ENCODE measurements at places on chromosomes 3 and 15.

- no peak for DNase-seq
These were observed 117.2 kb upstream of the KCNMB2 start for GRCh38 chr3:178419071-178419470.

DNA sequence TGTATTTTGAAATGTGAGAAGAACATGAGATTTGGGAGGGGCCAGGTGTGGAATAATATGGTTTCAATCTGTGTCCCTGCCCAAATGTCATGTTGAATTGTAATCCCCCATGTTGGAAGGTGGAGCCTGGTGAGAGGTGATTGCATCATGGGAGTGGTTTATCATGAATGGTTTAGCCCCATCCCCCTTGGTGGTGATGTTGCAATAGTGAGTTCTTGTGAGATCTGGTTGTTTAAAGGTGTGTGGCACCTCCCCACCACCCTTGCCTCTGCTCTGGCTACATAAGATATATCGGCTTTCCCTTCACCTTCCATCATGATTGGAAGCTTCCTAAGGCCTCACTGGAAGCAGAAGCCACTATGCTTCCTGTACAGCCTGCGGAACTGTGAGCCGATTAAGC, 23.9 kb upstream of the TMEM108 start:
- no peak for DNase-seq

- no peak for DNase-seq
These were observed 143.6 kb upstream of the GOLIM4 start for GRCh38 chr3:168239287-168239686.

DNA sequence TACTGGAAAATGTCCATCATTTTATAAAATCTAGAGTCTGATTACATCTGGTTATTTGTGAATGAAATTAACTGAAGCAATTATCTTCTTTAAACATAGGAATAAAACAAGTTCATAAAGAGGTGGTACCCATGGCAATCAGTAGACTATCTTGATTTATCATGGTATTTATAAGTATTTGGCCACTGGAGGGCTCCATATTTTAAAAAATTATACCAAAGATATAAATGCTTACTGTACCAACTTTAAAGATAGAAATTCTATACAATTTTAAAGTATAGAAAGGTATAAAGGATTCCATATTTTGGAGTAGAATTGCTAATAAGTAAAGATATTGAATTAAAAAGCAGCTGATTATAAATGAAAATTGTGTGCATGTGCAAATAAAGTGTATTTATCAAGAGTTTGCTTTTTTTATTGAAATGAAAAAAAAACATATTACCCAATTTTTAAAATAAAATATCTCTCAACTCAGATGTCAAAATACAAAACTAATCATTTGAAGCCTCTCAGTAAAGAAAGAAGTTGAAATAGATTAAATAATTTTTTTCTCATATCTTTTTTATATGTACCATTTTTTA, 105.3 kb downstream of the BBX start:
- DNase-seq, result no peak

DNA sequence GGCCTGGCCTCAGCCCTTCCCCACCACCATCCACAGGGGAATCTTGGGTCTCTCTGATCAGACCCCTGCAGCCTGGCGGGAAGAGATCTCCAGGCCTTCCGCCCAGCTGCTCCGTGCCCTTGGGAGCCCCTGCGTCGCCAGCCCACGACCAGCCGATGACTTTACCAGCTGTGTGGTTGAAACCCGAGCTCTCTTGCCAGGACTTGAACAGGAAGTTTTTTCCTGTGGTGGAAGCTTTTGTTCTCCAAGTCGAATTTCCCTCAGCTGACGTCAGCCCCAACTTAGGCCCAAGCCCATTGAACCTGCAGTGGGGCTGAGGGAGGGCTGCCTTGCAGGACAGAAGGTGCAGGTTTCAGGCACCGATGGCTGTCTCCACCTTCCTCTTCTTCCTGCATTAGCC, 51.7 kb upstream of the SMAD3 start:
- DNase-seq, result no peak

GRCh38 chr15:25718169-25718536, 145.0 kb downstream of the ATP10A start:
- DNase-seq, result no peak

DNA sequence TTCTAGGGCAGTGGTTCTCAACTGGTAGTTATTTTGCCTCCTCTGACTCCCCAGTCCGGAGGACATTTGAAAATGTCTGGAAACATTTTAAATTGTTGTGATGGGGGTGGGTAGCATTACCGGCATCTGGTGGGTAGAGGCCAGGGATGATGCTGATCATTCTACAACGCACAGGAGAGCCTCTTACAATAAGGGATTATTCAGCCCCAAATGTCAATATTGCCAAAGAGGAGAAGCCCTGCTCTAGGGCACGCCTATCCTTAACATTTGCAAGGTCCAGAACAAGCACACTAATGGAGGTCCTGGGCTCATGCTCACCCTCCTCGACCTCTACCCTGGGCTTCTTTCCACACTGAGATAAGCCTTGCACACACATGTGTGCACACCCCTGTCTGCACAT, 106.4 kb downstream of the MINAR1 start:
- no peak for DNase-seq

GRCh38 chr15:56815247-56815646, 81.9 kb upstream of the ZNF280D start:
- DNase-seq, result no peak

DNA sequence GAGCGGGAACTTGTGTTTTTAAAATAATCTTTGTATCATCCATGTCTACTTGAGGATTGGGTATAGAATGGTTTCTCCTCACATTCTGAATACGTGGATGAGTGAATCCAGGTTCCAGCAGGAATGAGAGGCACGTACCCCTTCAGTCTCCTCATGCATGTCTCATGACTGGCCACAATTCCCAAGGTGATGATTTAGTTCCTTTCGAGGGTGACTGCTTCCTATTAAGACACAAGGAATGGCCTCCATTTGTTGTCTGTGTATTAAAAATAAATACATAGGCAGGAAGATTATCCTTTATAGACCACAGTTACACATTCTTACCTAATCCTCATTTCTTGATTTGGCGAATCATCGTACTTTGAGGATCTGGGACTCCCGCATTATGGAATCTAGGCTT, 217.0 kb upstream of the LRIG1 start:
- DNase-seq, result no peak

GRCh38 chr3:156594219-156594683, 39.3 kb upstream of the SSR3 start:
- DNase-seq, result no peak

- DNase-seq, result no peak
These were observed 214.6 kb downstream of the MAGI1 start for GRCh38 chr3:65824166-65824565.

DNA sequence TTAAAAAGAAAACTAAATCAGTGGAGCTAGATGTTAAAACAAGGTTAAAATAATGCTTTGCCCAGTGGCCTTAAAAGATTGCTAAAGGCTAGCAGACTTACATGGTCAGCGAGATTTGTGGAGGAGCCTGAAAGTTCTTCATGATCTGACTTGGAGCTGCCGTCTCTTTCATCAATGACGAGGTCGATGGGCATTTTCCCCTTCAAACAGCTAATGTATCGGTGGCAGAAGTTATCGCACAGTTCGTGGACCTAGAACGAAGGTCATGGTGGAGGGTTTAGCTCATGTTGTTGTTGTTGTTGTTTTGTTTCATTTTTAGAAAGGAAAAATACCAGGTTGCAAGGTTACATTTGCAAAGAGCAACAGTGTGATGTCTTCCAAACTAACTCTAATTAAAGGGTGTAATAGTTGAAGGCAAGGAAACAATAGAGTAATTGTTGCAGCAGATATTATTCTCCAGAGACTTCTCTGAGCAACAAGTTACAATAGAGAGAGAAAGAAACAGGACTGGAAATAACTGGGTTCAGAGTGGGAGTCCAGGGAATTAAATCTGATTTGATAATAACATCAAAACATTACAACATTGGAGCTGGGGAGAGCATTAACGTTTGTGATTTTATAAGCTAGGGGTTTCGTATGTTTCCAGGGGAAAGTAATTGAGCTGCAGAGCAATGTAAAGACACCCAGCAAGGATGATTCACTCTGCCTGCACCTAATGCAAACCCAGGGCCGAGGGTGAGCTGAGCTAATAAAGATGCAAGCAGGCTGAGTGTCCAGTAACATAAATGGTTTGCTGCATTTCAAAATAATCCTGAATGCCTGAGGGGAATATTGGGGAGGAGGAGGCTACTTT, 6.6 kb downstream of the MEIS2 start:
- no peak for DNase-seq

DNA sequence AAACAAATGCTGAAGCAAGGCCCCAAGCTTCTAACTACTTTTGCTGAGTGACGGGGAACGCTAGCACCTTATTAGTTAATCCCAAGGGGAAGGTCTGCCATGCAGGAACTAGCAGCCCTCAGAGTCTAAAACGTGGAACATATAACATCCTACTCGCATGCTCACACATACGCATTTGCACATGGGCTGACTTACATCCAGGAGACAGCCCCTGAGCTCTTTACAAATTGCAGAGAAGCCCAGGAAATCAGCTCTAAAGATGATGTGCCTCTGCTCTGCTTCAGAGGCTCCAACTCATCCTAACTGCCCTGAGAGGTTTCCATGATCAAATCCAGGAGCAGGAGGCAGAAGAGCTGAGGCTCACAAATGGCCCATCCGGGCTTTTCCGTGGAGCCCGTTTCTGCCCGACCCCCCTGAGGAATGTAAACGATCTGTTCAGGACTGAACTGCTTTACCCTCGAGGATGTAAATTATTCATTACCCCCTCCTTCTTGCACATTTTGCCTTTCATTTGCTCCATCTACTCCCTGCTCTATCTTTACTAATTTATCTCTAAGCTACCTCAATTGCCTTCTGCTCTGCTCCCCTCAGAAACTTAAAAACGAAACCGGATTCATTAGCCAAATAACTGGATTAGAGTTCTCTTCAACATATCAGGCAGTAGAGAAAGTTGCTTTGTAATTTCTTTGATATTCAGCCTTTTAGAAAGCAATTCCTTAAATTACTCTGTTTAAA, 141.9 kb upstream of the CCDC54 start:
- no peak for DNase-seq

- no peak for DNase-seq
These were observed 571.8 kb downstream of the ZPLD1 start for GRCh38 chr3:103006526-103007183.

All from GM10248 (cell line).